Activated CD8-positive, alpha-beta T cell treated with anti-CD3 and anti-CD28 coated beads for 36 hours (primary cell): ENCODE measurements at places on chromosomes 1 and 21. TPM values are rescaled to one million over a fixed set of nuclear protein-coding genes. Genes with fewer than 3 reads are reported as not detected.

Gene PRAMEF12
- not detected for total RNA-seq

Gene GJA4
- total RNA-seq: not detected

Gene VTCN1
- not detected for total RNA-seq

Gene OLFML3
- total RNA-seq: 0.14 TPM

Gene GSTM3
- 40.8 TPM for total RNA-seq

Gene C8A
- not detected for total RNA-seq

Gene PTPN14
- 0.27 TPM for total RNA-seq

Gene CD5L
- not detected for total RNA-seq

Gene ARHGEF11
- total RNA-seq: 1.8 TPM

Gene HMCN1
- not detected for total RNA-seq
